CD4-positive, alpha-beta T cell (primary cell): ENCODE measurements at places on chromosomes 7 and 10. TPM values are rescaled to one million over a fixed set of nuclear protein-coding genes. Genes with fewer than 3 reads are reported as not detected.

OR2A12 gene
- not detected for total RNA-seq

SPOCK2 gene
- 976 TPM for total RNA-seq

KBTBD2 gene
- 93.9 TPM for total RNA-seq

ARHGEF35 gene
- 2.0 TPM for total RNA-seq

HKDC1 gene
- total RNA-seq, result 3.1 TPM

SEMA3E gene
- not detected for total RNA-seq

CREB5 gene
- total RNA-seq, result 0.22 TPM

CDH23 gene
- total RNA-seq, result 5.2 TPM

CTNNA3 gene
- 0.80 TPM for total RNA-seq

PMS2 gene
- 15.0 TPM for total RNA-seq

PKD2L1 gene
- total RNA-seq, result not detected

NME8 gene
- total RNA-seq, result not detected

KIN gene
- 6.5 TPM for total RNA-seq

ZNF487 gene
- total RNA-seq, result 7.5 TPM

LGI1 gene
- not detected for total RNA-seq

CYP2C19 gene
- not detected for total RNA-seq

CCT6A gene
- 31.8 TPM for total RNA-seq

CRHR2 gene
- not detected for total RNA-seq

TMEM229A gene
- not detected for total RNA-seq
